Hematopoietic multipotent progenitor cell treated with erythropoietin and hydrocortisone succinate and interleukin-3 and kit ligand, for 8 days (in vitro differentiated cells): ENCODE measurements at places on chromosomes 16 and 17.

DNA sequence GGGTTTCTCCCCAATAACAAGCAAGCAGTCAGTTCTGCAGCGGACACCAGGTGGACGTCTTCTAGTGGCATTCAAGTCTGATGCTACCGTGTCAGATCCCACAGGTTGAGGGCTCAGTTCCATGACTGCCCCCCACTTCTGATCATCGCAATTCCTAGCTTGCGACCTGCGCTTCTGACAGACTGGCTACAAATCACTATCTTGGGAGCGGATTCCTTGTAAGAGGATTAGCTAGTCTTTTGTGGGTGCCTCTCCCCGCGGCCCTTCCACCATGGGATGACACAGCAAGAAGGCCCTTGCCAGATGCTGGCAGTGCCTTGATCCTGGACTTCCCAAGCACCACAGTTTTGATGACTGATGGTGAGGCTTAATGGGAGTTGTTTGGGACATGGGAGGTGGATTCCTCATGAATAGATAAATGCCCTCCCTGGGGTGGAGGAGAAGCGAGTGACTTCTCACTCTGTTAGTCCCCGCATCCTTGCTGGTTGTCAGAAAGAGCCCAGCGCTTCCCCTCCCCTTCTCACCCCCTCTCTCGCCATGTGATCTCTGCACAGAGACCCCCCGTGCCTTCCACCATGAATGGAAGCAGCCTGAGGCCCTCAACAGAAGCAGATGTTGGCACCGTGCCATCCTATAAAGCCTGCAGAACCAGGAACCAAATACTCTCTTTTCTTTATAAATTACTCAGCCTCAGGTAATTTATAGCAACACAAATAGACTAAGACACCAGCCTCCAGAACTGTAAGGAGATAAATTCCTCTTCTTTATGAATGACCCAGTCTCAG, 19.1 kb downstream of the CDIP1 start:
- no peak for DNase-seq

DNA sequence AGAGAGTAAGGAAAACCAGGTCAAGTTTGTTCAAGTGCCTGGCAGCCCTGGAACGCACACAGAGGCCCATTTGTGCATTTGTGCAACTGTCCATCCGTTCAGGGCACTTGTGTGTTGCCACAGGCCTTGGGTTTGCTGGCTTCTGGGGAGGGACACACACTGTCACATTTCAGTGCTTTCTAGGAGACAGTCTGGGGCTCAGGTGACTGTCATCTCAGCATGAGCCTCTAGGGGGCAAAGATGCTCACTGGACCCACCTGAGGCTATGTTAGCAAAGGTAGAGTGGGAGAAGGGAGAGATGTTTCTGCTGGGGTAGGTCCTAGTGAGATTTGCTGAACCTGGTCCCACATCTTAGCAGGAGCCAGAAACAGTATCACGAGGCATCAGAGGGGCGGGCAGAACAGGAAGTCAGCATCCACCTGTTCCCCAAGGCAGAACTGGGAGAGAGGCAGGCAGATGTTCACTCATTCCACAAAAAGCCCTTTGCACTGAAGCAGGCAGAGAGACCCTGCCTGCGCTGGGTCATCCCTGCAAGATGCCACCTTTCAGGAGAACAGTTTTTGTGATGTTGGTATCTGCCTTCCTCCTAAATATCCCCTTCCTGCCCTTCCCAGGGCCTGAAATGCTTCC, 48.5 kb downstream of the RAI1 start:
- DNase-seq = peak; percentile 47

GRCh38 chr16:55778757-55779156, 54.1 kb downstream of the CES1 start:
- DNase-seq = no peak

GRCh38 chr16:89890200-89890599, 16.8 kb downstream of the TCF25 start:
- no peak for DNase-seq

- DNase-seq = no peak
Observed at GRCh38 chr17:51852603-51853002, 305.9 kb downstream of the CA10 start.

GRCh38 chr17:27381007-27381501, 75.2 kb upstream of the KSR1 start:
- peak; percentile 85 for DNase-seq

DNA sequence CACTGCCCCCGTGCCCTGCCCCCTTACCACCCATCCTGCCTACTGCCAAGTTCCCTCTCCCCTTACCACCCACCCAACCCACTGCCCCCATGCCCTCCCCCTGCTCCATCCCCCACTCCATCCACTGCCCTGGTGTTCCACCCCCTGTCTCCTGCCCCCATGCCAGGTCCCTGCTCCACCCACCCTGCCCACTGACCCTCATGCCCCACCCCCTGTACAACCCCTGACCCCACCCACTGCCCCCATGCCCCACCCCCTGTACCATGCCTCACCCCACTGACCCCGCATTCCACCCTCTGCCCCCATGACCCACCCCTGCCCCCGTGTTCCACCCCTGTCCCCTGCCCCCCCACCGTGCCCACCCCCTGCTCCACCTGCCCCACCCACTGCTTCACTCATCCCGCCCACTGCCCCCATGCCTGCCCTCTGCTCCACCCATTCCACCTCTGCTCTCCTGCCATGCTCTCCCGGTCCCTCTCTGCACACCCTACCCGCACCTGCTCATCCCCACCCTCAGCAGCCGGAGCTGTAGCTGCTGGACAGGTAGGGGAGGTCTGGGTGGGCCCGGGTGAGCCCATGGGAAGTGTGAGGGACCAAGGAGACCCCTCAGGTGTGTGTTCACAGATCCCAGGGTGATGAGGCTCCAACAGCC, 7.4 kb upstream of the FN3KRP start:
- no peak for DNase-seq

DNA sequence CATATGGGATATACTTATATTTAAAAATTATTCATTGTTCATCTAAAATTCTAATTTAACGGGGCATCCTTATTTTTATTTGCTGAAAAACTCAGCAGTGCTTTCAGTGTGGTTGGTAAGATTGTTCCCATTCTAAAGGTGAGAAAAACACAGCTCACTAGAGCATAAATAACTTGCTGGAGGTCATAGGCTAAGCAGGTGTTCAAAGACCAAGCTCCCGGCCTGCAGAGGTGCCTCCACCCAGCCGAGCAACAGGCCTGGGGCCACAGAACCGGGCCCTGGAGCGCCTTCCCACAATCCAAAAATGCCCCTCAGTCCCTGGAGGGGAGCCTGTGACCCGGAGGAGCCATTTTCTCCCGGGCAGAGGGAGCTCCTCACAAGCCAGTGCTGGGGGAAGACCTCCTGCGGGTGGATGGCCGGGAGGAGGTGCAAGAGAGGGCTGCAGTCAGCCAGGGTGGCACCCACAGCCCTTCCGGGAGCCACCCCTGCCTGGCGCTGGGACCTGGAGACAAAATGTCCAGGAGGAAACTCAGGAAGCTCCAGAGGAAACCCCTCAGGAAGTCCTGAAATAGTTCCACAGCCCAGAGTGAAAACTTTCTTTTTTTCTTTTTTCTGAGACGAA, 14.7 kb downstream of the ABR start:
- DNase-seq = no peak
